Stimulated activated CD4-positive, alpha-beta T cell treated with anti-CD3 and anti-CD28 coated beads, Interleukin-4, amount 100 ng/mL, for 4 hours (primary cell): ENCODE measurements at places on chromosomes 7 and 10.

DNA sequence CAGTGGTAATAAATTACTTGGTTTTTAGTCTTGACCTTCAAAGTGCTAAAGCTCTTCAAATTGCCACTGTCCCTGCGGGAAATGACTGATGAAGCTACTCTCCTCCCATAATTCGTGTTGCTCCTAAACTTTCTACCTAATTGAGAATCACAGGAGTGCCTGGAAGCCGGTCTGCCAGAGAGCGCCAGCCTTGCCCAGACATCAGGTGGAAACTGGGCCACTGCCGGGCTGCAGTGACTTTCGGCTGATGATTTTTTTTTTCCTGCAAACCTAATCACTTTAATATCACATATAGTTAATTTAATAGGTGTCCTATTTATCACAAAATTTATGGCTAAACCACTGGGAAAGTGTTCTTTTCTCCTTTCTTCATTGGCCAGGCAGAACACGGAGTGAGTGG is 59.6 kb upstream of the UBE3C start:
- no peak for DNase-seq

DNA sequence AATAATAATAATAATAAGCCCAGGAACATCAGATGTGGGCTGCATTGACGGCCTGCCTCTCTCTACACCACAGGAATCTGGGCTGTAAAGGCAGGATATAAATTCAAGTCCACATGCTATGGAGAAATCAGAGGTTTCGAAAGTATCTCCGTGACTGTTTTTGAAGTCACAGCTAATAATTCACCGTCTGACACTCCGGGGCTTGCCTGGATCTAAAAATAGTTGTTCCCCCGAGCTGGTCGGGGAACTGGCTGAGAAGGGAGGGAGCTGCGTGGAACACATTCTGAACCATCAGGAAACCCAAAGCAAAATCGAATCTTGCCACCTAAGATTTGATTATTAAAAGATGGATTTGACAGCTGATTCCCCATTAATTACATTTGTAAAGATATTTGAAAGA is 35.4 kb downstream of the KLF6 start:
- no peak for DNase-seq

DNA sequence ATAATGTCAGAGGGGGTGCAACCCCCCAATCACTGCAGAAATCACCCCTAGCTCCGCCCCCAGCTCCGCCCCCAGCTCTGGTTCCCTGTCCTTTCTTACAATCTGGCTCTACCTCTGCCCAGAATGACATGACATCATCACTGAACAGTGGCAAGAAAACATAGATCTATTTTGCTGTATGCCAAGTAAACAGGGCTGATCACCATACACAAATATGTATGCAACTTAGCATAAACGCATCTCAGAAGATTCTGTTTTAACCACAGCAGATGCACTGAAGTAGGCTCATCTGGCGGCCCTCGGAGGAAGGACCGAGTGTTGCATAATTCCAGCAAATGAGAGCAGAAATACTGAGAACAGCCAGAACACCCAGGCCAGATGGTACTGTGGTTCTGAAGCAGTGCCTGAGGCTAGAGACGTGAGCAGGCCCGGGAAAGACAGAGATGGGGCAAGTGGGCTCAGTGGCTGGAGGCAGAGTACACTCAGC is 293.3 kb upstream of the KLF14 start:
- DNase-seq: no peak

- DNase-seq: no peak
These were observed 24.3 kb downstream of the CAPZA2 start for GRCh38 chr7:116886543-116887156.

GRCh38 chr7:138727336-138728099 is 26.4 kb upstream of the SVOPL start:
- DNase-seq: no peak

DNA sequence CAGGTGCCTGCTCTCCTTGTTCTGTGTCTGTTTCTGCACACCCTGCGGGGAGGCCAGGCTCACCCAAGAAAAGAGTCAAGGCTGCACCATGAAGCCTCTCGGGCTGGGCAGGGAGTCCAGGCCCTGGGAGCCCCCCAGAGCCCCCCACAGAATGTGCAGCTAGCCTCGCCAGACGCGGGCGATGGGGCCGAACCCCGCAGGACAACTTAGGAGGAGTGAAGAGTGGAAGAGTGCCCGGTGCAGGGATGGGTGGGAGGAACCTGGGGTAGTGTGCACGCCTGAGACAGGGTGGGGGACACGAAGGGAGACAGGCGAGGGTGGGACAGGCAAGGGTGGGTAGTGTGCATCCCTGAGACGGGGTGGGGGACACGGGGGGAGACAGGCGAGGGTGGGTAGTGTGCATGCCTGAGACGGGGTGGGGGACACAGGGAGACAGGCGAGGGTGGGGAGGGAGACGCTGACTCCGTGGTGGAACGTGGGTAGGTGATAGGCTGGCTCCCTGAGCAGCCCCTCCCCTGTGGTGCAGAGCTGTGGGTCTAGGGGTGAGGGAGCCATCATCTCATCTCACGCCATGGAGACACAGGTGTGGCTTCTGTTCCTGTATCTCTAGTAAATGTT is 615.4 kb downstream of the DNAJB6 start:
- no peak for DNase-seq

DNA sequence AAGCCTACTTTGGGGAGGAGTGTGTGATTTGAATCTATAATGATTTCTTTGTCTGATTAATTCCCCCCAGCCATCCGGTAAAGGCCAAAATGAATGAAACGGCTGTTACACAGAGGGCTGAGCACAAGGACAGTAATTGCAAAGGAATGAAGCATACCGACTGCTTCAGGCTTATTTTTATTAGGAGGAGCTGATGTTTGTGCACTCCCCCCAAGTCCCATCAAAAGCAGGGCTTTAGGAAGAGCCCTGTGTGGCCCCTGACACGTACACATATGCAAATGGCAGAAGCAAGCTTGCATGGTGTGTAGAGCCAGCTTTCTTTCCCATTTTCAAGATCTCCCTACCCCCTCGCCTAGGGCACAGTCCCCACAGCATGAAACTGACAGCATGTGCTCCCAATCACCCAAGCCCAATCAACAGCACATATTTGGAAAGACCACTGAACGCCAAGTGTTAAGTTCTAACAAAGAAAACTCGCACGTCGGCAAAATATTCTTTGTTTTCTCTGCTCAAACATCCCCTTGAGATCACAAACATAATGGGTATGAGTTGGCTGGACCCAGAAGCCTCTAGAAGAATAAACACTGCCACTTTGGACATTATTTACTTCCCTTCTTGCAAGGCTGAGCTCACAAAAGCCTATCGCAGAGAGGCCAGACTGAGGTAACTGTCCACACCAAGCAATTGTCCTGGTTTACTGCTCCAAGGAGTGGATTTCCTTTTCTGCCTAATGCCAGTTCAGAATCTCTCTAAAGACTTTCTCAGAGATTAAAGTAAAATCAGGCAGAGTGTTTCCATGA is 143.0 kb downstream of the CUBN start:
- no peak for DNase-seq

DNA sequence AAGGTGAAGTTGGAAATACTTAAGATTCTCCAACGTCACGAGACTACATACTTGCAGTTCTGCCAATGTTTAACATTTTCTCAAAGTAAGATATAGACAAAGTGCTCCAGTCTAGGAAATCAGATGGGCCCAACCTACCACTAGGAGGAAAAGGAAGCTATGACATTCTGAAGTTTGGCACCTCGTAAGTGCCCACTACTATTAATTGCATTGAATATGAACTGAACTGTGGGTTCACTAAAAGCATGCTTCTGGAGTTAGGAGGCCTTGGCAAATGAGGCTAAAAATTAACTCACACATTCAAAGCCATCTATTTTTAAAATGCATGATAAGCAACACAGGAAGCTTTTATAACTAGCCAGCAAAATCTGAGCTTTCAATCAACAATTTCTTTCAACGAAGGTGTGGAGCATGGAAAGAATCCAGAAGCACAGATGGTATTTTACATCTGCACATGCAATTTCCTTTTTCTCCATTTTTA is 149.7 kb downstream of the LRRTM3 start:
- DNase-seq: no peak

GRCh38 chr7:158371856-158372255 is 215.8 kb downstream of the PTPRN2 start:
- no peak for DNase-seq

DNA sequence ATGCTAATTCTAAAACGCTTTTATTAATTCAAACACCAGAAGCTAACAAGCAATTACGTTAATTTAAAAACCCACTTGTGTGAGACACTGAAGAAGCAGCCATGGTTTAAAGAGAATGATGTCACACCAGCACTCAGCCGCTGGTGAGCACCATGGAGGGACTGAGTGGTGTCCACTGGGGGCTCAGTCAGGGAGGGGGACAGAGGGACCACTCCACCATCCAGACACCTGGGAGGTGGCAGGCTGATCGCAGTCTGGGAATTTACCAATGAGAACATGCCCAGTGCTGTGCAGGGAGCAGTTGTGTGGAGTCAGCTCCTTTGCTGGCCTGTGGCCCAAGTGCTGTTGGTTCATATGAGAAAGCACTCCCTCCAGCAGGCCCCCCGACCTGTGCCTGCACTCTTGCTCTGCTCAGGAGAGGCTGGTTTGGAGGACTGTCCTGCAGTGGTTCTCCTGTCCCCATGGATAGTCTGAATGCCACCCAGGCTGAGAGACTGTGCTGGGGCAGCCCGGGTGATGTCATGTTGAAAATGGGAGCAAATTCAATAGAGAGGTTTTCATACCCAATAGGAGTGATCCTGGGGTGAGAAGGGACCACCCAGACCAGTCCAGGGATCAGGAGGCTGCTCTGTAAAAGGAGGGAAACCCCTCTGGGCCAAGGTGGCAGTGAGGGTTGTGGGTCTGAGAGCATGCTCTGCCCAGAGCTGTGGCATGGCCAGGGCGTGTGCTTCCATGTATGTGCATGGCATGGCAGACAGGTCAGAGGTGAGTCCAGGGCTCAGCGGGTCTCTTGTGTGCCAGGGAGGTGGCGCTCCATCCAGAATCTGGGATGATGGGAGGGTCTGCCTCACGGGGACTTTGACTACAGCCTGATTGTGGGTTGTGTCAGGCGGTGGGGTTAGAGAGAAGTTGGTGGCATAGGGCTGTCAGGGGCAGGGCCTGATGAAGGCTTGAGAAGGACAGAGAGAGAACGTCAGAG is 12.7 kb downstream of the ADCY1 start:
- DNase-seq: no peak
